ENCODE measurements at places on chromosomes 7 and 10. TPM values are rescaled to one million over a fixed set of nuclear protein-coding genes. Genes with fewer than 3 reads are reported as not detected.

Gene BUD31
- 67.3 TPM for total RNA-seq

Gene ADCY1
- total RNA-seq = 0.76 TPM

Gene AIFM2
- 21.0 TPM for total RNA-seq

Gene BAZ1B
- 76.0 TPM for total RNA-seq

Gene TMEM270
- total RNA-seq = not detected

Gene CAMK2B
- total RNA-seq = 2.2 TPM

Gene MYL7
- total RNA-seq = 2.0 TPM

Gene GIMAP2
- total RNA-seq = 8.3 TPM

Gene EPHA1
- 19.6 TPM for total RNA-seq

Gene SP4
- 3.8 TPM for total RNA-seq

- DNase-seq = no peak
Measured at GRCh38 chr7:127682140-127682539, 30.1 kb downstream of the SND1 start.

DNA sequence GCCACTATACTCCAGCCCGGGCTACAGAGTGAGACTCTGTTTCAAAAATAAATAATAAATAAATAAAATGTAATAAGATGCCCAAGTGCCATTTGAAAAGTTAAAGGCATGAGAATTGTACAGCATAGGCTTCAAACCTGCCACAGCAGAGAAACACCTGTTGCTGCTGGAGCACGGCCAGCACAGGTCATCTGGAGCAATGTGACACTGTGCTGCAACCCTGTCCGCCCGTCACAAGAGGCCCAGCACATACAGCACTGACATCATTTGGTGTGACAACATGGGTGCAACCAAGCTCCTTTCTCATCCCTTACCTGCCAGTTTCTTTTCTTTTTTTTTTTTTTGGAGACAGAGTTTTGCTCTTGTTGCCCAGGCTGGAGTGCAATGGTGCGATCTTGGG, 1.3 kb downstream of the RFC2 start:
- peak; percentile 60 for DNase-seq

DNA sequence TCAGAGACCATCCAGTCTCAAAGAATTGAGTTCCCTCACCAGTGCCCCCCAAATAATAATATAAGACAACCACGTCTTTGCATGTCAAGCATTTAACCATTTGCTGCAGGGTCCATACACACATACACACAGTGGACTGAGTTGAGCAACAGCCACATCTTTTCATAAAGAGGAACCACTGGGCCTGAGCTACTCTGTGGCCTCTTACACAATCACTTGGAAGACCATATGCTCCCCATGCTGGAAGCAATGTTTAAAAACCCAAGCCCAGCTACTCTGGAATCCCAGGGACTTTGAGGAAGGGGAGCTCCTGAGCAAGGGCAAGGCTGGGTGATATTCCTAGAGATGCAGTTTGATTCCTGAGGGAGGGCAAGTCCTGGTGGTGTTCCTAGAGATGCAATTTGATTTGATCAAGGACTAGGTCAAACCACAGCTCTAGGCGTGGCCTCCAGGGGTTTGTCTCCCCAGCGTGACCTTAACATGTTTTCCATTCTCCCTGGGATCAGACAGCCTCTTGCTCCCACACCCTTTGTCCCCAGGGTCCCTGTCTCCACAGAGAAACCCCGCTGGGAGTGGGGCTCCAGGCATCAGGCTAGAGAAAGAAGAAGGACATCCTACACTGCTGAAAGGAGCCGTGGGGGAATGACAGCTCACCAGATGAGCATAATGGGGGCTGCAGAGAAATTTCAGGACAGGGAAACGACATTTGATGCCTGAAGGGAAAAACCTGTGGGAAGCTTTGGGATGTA, 376.2 kb upstream of the MGMT start:
- no peak for DNase-seq

DNA sequence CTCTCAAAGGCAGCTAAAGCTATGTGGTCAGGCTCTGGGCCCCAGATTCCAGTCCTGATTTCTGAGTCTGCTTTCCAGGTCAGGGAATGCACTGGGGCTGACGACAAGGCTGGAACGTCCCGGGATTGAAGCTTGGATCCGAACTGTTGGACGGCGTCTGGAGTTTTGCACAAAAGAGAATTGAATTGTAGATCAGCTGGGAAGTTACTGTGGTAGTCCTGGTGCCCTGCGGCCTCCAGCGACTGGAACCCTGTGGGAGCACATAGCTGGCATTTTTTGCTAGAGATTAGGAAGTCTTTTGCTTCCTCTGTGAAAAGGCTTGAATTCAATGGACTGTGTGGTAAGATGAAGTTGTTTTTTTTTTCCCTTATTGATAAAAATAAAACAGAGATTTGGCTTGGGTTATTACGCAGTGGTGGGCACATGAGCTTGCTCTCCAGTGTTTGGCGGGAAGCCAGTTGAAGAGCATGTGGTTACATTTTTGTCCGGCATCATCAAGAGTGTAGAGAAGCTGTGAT, at the start of gene HK1:
HK1 (plus strand) TSS at position 51 of the 518 bp plus-strand sequence.
- no peak for DNase-seq

- DNase-seq = no peak
Measured at GRCh38 chr7:112721366-112721765, 68.8 kb downstream of the TMEM168 start.

DNA sequence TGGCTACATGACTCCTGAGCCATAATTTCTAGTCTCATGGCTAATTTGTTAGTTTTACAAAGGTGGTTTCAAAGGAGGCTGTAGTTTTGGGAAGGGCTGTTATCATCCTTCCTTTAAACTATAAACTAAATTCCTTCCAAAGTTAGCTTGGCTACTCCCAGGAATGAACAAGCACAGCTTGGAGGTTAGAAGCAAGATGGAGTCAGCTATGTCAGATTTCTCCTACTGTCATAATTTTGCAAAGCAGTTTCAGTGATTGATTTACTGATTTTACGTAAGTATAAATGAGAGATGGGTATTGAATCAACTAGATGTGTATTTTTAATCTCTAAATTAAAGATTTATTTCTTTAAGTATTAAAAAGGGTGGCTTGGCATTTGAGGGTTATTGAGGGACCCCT, 79.9 kb downstream of the PHTF2 start:
- DNase-seq = no peak

DNA sequence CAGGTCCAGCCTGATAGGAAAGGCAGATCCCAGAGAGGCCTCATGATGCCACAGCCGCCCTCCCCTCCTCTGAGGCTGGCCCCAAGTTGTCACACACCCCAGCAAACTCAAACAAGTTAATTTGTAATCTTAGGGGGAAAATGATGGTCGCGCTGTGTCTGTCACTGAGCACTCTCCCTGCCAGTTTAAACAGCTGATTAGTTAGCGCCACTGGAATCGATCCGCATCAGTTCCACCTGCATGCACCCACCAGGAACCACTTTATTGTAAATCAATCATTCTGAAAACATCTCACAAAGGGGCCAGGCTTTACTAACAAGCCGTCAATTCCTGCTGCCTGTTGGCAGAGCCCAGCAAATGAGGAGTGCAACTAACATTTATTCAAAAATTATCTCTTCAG, 870.9 kb downstream of the KCNMA1 start:
- DNase-seq = no peak

- no peak for DNase-seq
Measured at GRCh38 chr10:75108684-75109458, 2.6 kb upstream of the SAMD8 start.

- no peak for DNase-seq
Measured at GRCh38 chr7:142542942-142543341, 206.3 kb upstream of the PRSS1 start.

DNA sequence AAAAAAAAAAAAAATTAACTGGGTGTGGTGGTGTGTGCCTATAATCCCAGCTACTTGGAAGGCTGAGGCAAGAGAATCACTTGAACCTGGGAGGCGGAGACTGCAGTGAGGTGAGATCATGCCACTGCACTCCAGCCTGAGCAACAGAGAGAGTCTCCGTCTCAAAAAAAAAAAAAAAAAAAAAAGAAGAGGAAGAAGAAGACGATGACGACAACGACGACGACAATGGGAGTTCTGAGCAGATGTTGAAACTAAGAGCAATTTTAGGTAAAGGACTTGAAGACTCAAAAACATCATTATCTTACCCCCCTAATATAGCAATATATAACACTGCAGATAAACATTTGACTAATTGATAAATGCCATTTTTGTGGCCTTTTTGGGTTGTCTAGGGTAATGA, 39.5 kb upstream of the PPP1R17 start:
- no peak for DNase-seq

GRCh38 chr10:47261121-47261520, 38.9 kb upstream of the GDF10 start:
- no peak for DNase-seq

- DNase-seq = no peak
Measured at GRCh38 chr7:66500087-66500486, 128.6 kb upstream of the KCTD7 start.

- no peak for DNase-seq
Measured at GRCh38 chr7:114930107-114930661, 8.3 kb downstream of the MDFIC start.

- DNase-seq = no peak
Measured at GRCh38 chr10:47026301-47027107, 115.3 kb downstream of the PTPN20 start.

GRCh38 chr10:47259466-47259865, 40.5 kb upstream of the GDF10 start:
- no peak for DNase-seq

DNA sequence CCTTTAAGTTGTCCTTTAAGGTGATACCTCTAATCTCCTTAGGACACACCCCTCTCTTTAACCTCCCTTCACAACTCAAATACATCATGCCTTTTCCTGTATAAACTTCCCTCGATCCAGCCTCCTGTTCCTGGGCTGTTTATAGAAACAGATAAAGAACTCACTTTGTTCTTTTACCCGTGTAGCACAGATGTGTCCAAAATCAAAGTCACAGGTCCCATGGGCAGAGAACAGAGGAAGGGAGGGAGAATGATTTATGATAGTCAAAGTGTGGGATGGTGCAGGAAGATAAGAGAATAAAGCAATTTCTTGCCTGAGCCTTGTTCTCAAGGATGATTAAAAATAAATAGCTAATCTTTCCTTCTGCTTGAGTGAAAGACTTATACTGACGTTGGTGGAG, 50.3 kb upstream of the CABCOCO1 start:
- DNase-seq = no peak

DNA sequence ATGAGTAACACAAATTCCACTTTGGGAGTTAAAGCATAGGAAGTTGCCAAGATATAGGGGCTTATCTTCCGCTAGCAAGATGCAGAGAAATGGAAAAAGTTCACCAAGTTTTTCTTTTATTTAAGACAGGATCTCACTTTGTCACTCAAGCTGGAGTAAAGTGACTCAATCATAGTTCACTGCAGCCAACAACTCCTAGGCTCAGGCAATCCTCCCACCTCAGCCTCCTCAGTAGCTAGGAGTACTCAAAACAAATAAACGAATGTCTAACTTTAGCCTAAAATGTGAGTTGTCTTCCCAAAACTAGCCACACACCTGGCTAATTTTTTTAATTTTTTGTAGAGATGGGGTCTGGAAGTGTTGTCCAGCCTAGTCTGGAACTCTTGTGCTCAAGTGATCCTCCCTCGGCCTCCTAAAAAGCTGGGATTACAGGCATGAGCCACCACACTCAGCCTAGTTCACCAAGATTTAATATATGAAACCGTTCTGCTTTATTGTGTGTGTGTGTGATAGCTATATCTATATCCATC, 9.9 kb downstream of the VIM start:
- no peak for DNase-seq

Data from mucosa of descending colon (tissue), 3 donors.